ENCODE measurements at places on chromosomes 2 and 18. TPM values are rescaled to one million over a fixed set of nuclear protein-coding genes. Genes with fewer than 3 reads are reported as not detected.

CIB4 gene
- total RNA-seq = not detected

GRCh38 chr2:60882971-60883753, 1.8 kb downstream of the REL start:
- DNase-seq = no peak
- no peaks in the 10 kb centered on the region for H3K27me3 ChIP-seq
- H3K4me1 ChIP-seq = peaks cover 46% of the 10 kb centered on the region
- no peaks in the 10 kb centered on the region for H3K36me3 ChIP-seq
- peak overlapping the region; percentile 98 for H3K27ac ChIP-seq
- peak overlapping the region; percentile 97 for H3K4me3 ChIP-seq

CSRNP3 gene
- not detected for total RNA-seq

DNA sequence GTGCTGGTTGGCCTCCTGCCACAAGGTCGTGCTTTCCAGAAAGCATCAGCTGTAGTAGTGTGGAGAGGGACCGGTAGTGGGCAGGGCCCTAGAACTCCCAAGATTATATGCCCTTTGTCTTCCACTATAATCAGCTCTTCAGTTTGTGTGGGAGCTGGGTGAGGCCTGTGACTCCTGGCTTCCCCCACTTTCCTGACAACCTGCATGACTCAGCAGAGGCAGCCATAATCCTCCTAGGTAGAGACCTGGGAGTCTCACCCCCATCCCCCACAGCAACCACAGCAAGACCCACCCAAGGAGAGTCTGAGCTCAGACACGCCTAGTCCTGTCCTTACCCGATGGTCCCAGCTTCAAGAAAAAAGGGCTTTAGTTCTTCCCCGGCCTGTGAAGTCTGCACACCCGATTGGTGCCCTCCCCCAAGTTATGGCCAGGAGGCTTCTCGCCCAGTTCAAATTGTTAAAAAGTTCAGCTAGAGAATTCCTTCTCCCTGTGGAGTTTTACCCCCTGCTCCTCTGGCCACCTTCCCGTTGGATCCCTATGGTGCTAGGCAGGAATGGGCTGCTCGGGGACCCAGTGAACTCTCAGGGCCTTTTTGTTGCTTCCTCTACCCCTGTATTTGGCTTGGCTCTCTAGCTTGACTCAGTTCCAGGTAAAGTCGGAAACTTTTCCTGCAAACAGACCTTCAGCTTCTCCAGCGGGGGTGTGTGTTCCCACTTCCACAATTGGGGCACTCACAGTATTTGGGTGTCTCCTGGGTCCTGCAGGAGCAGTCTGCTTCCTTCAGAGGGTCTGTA, 57.8 kb upstream of the FAM237A start:
- H3K4me3 ChIP-seq = no peak overlapping the region
- H3K36me3 ChIP-seq = no peaks in the 10 kb centered on the region
- no peaks in the 10 kb centered on the region for H3K27me3 ChIP-seq
- H3K4me1 ChIP-seq = no peaks in the 10 kb centered on the region

MYO5B gene
- not detected for total RNA-seq

EFEMP1 gene
- total RNA-seq = 35.9 TPM

DNA sequence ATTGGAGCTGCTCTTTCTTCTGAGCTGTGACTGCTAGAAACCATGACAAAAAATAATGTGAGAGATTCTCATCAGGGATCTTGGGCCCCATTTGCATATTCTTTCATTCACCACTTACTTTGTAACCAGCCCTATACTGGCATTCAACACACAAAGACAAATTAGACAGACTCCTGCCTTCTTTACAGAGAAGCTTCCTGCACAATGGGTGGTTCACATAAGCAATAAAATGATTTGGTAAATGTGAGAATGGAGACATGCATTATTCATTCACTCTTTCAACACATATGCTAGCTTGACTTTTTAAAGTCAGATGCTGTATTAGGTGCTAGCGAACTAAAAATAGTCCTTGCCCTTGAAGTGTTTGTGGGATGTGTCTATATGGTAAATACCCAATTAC, 174.4 kb downstream of the NCKAP5 start:
- H3K27ac ChIP-seq = no peak overlapping the region
- H3K4me1 ChIP-seq = peaks cover 18% of the 10 kb centered on the region
- no peak overlapping the region for H3K4me3 ChIP-seq
- H3K27me3 ChIP-seq = peaks cover under 1% of the 10 kb centered on the region
- no peak for DNase-seq
- H3K36me3 ChIP-seq = no peaks in the 10 kb centered on the region

GRCh38 chr18:46001074-46001473, 33.9 kb upstream of the EPG5 start:
- peaks cover 2% of the 10 kb centered on the region for H3K27me3 ChIP-seq
- no peaks in the 10 kb centered on the region for H3K4me1 ChIP-seq
- DNase-seq = no peak
- H3K27ac ChIP-seq = no peak overlapping the region

DNA sequence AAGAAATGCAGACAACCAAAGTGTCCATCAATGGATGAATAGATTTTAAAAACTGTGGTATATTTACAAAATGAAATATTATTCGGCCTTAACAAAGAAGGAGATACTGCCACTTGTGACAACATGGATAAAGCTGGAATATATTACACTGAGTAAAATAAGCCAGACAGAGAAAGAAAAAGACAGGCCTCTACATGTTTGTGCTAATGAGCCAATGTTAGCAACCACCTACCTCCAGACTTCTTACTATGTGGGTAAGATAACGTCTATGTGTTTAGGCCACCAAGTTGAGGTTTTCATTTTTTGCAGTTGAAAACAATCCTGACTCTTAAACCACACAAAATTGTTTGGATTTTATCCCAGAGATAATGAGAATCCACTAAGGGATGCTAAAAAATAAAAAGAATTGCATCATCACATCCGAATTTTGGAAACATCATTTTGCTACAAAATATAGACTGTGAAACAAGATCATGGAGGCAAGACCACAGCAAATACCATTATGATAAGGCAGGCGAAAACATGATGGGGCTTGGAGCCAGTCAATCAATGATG, 47.0 kb downstream of the EVA1A start:
- H3K4me3 ChIP-seq = no peak overlapping the region
- no peak overlapping the region for H3K27ac ChIP-seq
- peaks cover 4% of the 10 kb centered on the region for H3K27me3 ChIP-seq
- H3K36me3 ChIP-seq = peaks cover 86% of the 10 kb centered on the region

DNA sequence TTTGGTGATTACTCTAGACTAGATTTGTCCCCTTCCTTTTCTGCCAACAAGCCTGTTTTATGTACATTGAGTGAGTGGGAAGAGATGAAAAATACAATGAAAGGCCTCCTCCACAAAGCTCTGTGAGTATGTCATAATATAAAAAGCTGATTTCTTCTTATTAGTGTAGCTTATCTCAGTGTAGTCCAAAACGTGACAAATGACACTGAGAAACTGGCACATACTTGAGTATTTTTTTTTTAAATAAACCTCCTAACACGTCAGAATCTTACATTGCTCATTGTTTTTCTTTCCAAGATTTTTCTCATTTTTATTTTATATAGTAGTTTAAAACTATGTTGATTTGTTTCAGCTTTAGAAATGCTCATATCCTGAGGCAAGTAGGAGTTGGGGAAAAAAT, 17.9 kb upstream of the FIGN start:
- H3K4me1 ChIP-seq = no peaks in the 10 kb centered on the region
- peaks cover 3% of the 10 kb centered on the region for H3K27me3 ChIP-seq
- no peak overlapping the region for H3K4me3 ChIP-seq

GRCh38 chr2:198571393-198571792, 767.0 kb downstream of the PLCL1 start:
- DNase-seq = no peak
- H3K4me1 ChIP-seq = no peaks in the 10 kb centered on the region
- H3K27me3 ChIP-seq = no peaks in the 10 kb centered on the region
- no peak overlapping the region for H3K27ac ChIP-seq
- H3K4me3 ChIP-seq = no peak overlapping the region
- H3K36me3 ChIP-seq = no peaks in the 10 kb centered on the region

IL1F10 gene
- total RNA-seq = not detected

CHRND gene
- total RNA-seq = not detected

DNA sequence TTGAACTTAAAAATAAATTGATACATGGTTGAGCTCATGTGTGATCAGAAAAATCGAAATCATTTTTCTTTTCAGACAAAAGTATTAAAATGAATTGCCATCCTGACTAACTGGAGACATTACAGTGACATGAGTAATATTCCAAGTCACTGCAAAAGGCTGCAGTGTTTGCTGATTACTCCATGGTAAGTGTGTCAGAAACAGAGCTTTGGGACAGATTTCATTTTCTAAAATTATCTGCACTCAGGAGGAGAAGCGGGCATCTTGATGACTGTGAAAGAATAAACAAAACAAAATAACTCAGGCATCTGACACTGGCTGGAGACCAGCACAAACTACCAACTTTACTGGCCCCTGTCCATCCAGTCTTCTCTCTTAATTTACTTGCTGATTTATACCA, 312.3 kb upstream of the PIK3C3 start:
- H3K36me3 ChIP-seq = no peaks in the 10 kb centered on the region
- H3K4me3 ChIP-seq = no peak overlapping the region
- DNase-seq = peak; percentile 1
- peaks cover 7% of the 10 kb centered on the region for H3K4me1 ChIP-seq

SCN7A gene
- not detected for total RNA-seq

RNF125 gene
- total RNA-seq = 0.09 TPM

RNU2-63P gene
- 18.8 TPM for total RNA-seq

SKA1 gene
- 16.5 TPM for total RNA-seq

Measured in HFFc6 (cell line).